Lower lobe of right lung (tissue), 2 donors: ENCODE measurements at places on chromosomes 12 and 14. TPM values are rescaled to one million over a fixed set of nuclear protein-coding genes. Genes with fewer than 3 reads are reported as not detected.
A peak's percentile ranks its signal among the peaks of the same experiment; 100 is the strongest.

DNA sequence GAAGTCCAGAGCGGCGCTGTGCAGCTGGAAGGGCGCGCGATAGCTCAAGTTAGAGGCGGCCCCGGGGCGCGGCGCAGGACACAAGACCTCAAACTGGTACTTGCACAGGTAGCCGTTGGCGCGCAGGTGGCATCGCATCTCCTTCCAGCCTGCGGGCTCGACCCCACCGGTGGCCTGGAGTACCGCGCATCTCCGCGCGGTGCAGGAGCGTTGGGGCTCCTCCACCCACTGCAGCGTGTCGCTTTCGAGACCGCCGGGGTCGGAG is 553 bp downstream of the CLEC14A start:
- peak; percentile 51 for DNase-seq

DNA sequence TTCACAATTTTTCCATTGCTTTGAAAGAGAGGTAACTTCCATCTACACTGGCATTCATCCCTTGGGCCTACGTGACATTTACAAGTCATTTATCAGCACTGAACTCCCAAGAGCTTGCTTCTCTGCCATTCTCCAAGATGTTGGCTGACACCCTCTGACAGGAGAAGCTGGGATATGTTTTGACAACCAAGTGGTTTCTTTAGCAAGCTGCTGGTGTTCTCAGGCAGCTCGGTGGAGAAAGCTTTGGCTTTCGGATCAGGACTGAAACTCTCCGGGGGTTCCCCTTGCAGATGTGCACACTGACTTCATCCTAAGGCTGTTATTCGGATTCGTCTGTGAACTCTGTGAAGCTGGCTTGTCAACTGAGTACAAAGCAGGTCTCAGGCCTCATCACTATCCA is 15.7 kb downstream of the KCNA5 start:
- DNase-seq: no peak

DNA sequence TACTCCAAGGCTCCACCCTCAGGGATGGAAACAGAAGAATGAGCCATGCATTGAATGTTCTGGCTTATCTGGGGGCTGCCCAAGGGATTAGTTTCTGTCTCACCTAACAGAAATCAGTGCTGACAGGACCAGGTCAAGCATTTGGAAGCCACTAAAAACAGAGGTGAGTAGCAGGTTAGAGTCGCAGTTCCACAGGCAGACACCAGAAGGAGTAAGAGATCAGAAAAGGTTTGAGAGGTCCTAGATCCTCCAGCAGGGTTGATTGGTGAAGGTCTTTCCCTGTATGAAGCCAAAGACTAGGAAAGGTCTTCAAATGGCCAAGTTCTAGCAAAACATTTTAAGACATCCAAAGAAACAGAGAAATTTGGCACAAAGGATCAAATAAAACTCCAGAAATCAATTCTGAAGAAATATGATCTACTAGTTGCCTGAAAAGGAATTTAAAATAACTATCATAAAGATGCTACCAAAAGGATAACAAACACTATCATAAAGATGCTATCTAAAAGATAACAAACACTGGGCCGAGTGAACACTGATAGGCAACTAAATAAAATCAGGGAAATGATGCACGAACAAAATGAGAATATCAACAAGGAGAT is 19.5 kb upstream of the TTC9 start:
- DNase-seq: no peak

- DNase-seq: no peak
These were observed 235.1 kb upstream of the PWP1 start for GRCh38 chr12:107450541-107450940.

- no peak for DNase-seq
These were observed 343.0 kb downstream of the RGS6 start for GRCh38 chr14:72275242-72275641.

DNA sequence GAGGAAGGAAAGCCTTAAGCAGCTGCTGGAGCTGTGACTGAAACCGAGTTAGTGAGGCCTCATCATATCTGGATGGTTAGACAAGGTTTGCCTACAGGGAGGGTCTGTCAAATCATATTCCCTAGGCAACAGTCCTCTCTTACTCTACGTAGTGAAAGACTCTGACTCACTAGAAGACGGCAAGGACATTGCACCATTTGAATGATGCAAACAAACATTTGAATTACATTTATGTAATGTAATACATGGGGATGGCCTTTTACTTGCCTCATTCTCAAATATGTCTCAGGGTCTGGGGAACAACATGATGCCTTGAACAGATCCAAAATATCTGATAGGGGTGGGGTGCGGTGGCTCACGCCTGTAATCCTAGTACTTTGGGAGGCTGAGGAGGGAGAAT is 29.8 kb upstream of the STRAP start:
- DNase-seq: no peak

DNA sequence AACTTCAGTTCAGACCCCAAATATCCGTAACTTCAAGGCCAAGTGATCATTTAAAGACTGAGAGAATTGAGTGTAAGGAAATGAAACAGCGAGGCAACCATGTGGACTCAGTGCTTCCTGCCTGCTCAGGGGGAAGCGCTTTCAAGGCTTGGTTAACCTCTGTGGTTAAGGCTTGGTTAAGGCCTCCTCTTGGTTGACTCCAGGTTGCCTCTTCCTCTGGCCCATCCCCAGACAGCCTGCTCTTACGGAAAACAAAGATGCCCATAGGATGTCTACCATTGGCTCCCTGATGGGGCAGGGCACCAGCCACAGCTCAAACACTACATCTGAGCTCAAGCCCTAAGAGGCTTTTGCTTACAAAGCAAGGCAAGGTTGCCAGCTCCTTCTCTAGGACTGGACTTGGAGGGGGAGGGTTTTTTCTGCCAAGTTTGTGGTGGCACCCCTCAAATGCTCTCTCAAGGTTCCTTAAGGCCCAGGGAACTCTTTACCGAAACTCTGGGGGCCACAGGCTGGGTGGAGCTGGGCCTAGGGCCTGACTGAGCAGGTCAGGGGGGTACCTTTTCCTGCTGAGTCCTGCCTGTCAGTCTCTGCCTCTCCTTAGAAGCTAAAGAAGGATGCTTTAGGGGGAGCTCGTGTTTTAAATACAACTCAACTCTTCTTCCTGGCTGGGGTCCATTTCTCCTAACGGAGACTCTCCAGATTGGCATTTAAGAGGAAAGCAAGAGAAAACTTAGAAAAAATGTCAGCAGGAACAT is 13.7 kb downstream of the COL2A1 start:
- DNase-seq: no peak

GRCh38 chr14:22886500-22887259 is 3.7 kb downstream of the REM2 start:
- DNase-seq: peak; percentile 87

DNA sequence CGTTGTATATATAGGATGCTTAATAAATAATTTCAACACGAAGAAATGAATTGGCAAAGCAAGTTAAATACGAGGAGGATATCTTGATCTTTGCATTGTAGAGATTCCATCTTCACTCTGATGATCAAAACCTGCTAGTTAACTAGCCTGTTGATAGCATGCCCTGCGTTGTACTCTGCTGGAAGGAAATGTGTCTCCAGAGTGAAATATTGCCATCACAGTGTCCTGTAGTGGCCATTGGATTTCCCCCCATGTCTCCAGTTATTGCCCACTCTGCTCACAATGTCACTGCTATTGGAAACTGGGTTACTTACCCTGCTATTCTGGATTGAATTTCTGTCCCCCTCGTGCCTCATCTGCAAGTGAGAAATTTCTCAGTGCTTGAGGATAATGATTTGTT is 109.6 kb downstream of the PLEKHA5 start:
- DNase-seq: no peak

GRCh38 chr12:24991209-24992049 is 42.5 kb upstream of the BCAT1 start:
- DNase-seq: no peak

DNA sequence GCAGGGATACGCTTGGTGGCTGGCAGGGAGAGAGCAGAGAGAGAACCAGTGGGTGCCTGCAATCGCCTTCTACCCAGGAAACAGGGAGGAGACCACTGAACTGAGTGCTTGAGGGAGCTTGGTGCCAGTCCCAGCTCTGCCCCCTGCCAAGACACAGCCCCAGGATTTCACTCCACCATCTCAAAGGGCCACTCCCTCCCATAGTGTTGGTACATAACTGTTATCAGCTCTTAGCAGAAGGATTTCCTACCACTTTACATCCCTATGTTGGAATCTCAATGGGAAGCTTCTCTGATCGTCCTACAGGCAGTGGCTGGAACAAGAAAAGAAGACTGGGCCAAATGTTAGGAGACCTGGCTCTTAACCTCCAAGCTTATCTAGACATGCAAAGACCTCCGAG is 157.4 kb upstream of the FOXN3 start:
- no peak for DNase-seq

DNA sequence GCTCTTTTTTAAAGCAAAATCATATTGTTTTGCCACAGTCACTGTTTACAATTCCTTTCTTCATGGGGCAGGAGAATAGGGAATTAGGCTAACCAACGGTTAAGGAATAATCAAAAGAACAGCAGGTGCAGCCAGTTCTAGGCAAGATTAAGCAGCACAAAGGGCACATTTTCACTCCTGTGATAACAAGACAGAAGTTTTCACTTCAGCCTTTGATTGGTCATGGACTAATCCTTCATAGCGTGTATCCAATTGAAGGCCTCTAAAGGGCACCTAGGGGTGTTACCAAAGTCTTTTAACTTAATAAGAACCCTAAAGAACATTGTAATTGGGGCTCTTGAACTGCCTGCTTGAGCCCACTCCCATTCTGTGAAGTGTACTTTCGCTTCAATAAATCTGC is 206.9 kb upstream of the AMIGO2 start:
- no peak for DNase-seq

- DNase-seq: no peak
These were observed 94.1 kb downstream of the SLC2A13 start for GRCh38 chr12:40011775-40012129.

- no peak for DNase-seq
These were observed 430.0 kb upstream of the SOX5 start for GRCh38 chr12:24379433-24379832.

GRCh38 chr14:61690982-61691381 is 4.3 kb upstream of the HIF1A start:
- DNase-seq: no peak

DNA sequence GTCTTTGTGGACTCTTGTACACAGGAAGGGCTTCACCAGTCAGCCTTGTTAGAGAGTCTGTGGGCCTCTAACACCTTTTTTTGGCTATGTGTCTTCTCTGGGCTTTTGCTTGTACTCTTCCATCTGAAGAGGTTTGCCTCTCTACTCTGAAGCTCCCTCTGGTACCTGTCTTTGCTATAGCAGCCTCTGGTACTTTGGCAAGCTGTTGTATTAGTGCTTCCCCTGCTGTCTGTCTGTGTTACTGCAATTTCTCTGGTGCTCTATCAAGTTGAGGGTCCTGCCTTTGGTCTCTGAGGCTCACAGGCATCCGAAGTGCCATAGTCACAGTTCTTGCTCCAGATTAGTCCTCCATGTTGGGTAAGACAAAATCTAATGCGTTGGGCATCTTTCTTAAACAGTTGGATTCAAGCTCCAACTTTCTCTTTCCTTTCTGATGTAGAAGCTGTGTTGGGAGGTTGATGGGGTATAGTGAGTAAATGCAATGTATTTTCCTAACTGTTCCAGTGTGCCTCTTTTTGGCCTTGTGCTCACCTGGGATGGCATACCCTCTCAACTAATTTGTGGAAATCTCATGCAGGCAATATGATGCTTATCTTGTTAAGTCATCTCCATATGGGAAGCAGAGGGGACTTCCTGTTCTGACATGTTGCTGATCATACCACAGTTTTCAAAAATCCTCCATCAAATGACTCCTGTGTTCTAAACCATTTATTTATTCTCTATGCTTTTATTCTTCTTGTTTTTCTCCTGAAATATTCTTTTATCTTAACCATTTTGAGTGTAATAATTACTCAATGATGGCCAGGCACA is 88.8 kb downstream of the ATF7IP start:
- no peak for DNase-seq

- DNase-seq: peak; percentile 68
These were observed 17.0 kb downstream of the ZDHHC22 start for GRCh38 chr14:77124345-77125280.

DNA sequence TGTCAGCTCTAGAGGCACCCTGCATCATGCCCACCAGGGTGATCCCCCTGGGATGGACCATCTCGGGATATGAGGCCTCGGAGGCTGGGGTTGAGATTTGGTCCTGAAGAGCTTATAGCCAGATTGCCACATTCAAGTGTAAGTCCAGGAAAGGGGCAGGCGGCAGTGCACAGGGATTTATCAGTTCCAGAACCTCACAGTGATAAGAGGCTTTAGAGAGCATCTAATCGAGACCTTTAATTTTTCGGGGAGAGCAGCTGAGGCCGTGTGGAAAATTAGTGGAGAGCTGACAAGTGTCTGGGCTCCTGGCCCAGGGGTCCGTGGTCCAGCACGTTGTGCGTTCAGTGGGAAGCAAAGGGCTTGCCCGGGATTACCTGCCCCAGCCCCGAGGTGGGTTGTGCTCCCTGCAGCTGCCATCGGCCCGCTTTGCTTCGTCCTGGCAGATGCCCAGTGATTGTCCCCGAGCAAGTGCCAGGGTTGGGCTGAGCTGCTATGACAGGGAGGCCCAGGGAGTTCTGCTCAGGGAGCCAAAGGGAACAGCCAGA is 52.1 kb downstream of the C14orf132 start:
- DNase-seq: no peak

- no peak for DNase-seq
These were observed 371.8 kb downstream of the RPL10L start for GRCh38 chr14:46279776-46280175.

DNA sequence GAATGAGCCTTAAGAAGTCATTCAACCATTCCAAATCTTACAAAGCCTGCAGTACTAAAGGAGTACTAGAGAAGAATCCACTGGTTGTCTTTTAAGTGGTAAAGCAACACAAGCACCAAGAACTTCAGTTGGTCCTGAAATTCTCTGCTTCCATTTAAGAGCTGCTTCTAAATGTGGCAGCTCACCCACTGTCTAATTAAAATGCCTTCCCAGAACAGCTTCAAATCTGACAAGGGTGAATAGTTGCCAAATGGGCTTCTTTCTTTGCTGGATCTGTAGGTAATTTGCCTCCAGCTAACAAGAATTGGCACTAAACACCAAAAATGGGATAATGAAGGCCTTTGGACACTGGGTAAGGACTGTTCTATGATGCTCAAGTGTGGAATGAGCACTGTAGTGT is 72.2 kb upstream of the NAP1L1 start:
- no peak for DNase-seq

DNA sequence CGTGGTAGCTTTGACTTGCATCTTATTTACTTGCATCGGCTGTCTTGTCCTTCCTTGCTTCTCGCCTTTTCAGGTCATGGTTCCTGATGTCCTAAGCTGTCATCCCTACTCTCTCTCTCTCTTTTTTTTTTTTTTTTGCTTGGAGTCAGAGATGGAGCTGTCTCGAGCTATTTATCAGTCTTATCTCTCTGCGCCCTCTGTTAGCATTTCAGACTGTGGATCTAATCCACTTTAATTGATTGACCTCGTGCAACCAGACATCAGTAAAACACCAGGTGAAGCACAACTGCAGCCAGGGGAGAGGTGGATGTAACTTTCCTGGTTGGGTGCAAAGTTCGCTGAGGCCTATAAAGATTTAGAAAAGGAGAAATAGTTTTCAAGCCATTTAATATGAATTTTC is 554.8 kb downstream of the DIO2 start:
- DNase-seq: no peak

GRCh38 chr14:70448633-70449340 is 3.2 kb upstream of the ADAM21 start:
- no peak for DNase-seq

Gene PTPN21
- 47.6 TPM for total RNA-seq

Gene FAM90A1
- 0.47 TPM for total RNA-seq

Gene RNASE3
- total RNA-seq: not detected

Gene REM2
- total RNA-seq: 0.83 TPM

Gene RPL10L
- not detected for total RNA-seq

Gene CEBPE
- 0.32 TPM for total RNA-seq

Gene COA8
- 33.0 TPM for total RNA-seq

Gene DDN
- not detected for total RNA-seq

Gene RAD52
- total RNA-seq: 12.2 TPM

Gene NUBPL
- 8.6 TPM for total RNA-seq

Gene RNU4-1
- 2,881 TPM for total RNA-seq

Gene LIN7A
- 14.6 TPM for total RNA-seq

Gene FAIM2
- 2.9 TPM for total RNA-seq
